ENCODE measurements at places on chromosomes 7 and 10. TPM values are rescaled to one million over a fixed set of nuclear protein-coding genes. Genes with fewer than 3 reads are reported as not detected.

The ZYX gene
- 130 TPM for total RNA-seq

The TYSND1 gene
- total RNA-seq = 1.9 TPM

GRCh38 chr7:134645935-134646334 is 718 bp upstream of the BPGM start:
- peak; percentile 41 for DNase-seq
- H3K27ac ChIP-seq = peak overlapping the region; percentile 58
- H3K4me1 ChIP-seq = peaks cover 4% of the 10 kb centered on the region
- H3K4me3 ChIP-seq = peak overlapping the region; percentile 62
- no peaks in the 10 kb centered on the region for H3K36me3 ChIP-seq

DNA sequence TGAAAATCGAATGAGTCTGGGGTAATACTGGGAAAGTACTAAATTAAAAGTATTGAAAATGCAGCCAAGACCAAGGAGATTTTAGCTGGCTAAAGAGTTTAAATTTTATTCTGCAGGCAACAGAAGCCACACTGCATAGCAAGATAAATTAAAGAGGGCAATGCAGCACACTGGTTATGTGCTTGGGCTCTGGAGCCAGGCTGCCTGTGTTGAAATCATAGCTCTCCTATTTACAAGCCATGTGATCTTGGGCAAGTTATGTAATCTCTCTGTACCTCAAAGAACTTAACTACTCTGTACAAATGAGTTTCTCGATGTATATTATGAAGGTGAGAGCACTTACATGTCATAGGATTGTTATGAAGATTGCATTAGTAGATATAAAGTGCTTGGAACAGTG is 9.9 kb downstream of the SLC25A13 start:
- DNase-seq = no peak
- H3K27ac ChIP-seq = no peak overlapping the region
- no peak overlapping the region for H3K4me3 ChIP-seq
- no peaks in the 10 kb centered on the region for H3K27me3 ChIP-seq
- H3K4me1 ChIP-seq = peaks cover 15% of the 10 kb centered on the region

DNA sequence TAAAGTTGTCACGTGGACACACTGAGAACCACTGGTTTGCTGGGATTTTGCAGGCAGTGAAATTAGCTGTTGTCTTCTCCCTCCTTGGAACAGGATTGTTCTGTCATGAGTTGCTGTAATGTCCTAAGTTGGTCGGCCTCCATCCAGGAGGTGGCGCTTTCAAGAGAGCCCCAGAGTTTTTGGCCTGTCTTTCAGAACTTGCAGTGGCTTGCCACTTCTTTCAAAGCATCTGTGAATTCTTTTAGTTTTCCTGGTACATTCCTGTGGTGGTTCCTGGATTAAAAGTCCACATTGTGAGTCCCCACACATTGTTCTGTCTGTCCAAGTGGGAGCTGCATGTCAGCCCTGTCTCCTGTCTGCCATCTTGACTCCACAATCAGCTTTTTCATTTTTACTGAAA is 133.8 kb downstream of the PON1 start:
- no peaks in the 10 kb centered on the region for H3K4me1 ChIP-seq
- no peaks in the 10 kb centered on the region for H3K27me3 ChIP-seq
- H3K27ac ChIP-seq = no peak overlapping the region
- DNase-seq = no peak

DNA sequence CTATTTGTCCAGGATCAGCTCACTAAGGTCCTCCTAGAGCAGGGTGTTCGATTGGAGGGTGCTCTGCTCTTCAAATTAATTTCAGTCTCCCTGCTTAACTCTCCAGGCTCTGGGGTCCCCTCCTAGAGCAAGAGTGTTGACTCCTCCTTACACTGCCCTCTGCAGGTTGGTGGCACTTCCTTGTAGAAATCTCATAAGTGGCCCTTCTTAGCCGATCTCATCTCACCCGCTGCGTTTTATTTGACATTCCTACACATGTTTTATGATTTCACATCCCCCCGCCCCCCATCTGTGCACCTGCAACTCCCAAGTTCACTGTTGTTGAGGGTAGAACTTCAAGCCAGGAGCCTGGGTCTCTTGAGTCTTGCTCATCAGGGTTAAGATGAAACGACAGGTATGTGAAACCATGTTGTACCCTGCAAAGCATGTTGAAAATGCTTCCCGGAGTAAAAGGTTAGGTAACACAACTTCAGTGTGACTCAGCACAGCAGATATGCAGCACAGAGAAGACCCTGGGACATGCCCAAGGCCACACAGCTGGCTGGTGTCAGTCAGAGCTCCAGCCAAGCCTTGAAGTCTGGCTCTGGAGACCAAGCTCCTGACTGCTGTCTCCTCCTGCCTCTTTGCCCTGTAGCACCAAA is 171.2 kb downstream of the PRKAG2 start:
- no peaks in the 10 kb centered on the region for H3K4me1 ChIP-seq
- peaks cover 88% of the 10 kb centered on the region for H3K27me3 ChIP-seq
- H3K27ac ChIP-seq = no peak overlapping the region
